Naive B cell (primary cell): ENCODE measurements at places on chromosomes 3 and 15. TPM values are rescaled to one million over a fixed set of nuclear protein-coding genes. Genes with fewer than 3 reads are reported as not detected.

The GOLGA8M gene
- not detected for polyA plus RNA-seq

The NR2E3 gene
- not detected for polyA plus RNA-seq

The MPI gene
- 66.8 TPM for polyA plus RNA-seq

The DGKG gene
- not detected for polyA plus RNA-seq

The SLC28A1 gene
- polyA plus RNA-seq = not detected

The SLC28A2 gene
- polyA plus RNA-seq = not detected

The APOD gene
- 1.9 TPM for polyA plus RNA-seq

The CCR1 gene
- polyA plus RNA-seq = 0.64 TPM

The ROPN1 gene
- not detected for polyA plus RNA-seq

The NDN gene
- not detected for polyA plus RNA-seq

The SOX14 gene
- polyA plus RNA-seq = not detected

The MUSTN1 gene
- polyA plus RNA-seq = 0.76 TPM

The CYP1A2 gene
- not detected for polyA plus RNA-seq

The CCR9 gene
- polyA plus RNA-seq = 4.5 TPM

The CD276 gene
- not detected for polyA plus RNA-seq

The GOLGA8A gene
- polyA plus RNA-seq = 7.6 TPM

The PRRT3 gene
- polyA plus RNA-seq = 0.48 TPM

The C3orf49 gene
- not detected for polyA plus RNA-seq

The COL7A1 gene
- polyA plus RNA-seq = not detected
